ENCODE measurements at places on chromosomes 16 and 17.
A peak's percentile ranks its signal among the peaks of the same experiment; 100 is the strongest.

- DNase-seq, result no peak
Measured at GRCh38 chr17:74978240-74978639, 5.7 kb upstream of the HID1 start.

DNA sequence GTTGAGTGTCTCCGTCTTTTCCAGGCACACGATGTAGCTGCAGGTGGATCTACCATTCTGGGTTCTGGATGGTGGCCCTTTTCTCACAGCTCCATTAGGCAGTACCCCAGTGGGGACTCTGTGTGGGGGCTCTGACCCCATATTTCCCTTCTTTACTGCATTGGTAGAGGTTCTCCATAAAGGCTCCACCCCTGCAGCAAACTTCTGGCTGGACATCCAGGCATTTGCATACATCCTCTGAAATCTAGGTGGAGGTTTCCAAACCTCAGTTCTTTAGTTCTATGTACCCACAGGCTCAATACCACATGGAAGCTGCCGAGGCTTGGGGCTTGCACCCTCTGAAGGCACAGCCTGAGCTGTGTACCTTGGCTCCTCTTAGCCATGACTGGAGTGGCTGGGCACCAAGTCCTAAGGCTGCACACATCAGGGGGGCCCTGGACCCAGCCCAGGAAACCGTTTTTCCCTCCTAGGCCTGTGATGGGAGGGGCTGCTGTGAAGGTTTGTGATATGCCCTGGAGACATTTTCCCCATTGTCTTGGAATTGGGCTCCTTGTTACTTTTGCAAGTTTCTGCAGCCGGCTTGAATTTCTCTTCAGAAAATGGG lies 14.0 kb downstream of the ABCC1 start:
- DNase-seq, result no peak

- DNase-seq, result no peak
Measured at GRCh38 chr17:46789610-46790009, 28.9 kb downstream of the WNT3 start.

GRCh38 chr17:37737971-37738370 lies 6.9 kb downstream of the HNF1B start:
- DNase-seq, result no peak

GRCh38 chr17:34542700-34543336 lies 36.6 kb upstream of the TMEM132E start:
- DNase-seq, result peak; percentile 75

- DNase-seq, result peak; percentile 76
Measured at GRCh38 chr17:79840269-79840988, 1.2 kb upstream of the CBX4 start.

- DNase-seq, result no peak
Measured at GRCh38 chr16:3874794-3875692, 5.5 kb downstream of the CREBBP start.

DNA sequence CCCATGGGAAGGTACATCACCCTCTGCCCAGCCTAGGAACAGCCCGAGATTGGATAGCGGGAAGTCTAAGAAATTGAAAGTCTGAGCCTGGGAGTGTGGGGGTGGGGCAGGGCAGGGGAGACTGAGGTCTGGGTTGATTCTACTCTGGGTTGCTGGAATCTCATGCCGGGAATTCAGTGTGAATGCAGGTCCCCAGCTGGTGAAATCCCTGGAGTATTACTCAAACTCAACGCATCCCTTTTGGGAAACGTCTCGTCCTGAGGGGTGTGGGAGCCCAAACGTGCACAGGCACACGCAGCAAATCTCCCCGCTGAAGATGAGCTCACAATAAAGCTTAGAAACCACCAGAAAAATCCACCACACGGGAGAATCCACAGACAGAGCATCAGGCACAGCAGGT lies 55.4 kb downstream of the SOCS1 start:
- DNase-seq, result no peak

GRCh38 chr17:15926039-15926740 lies 18.7 kb upstream of the ADORA2B start:
- DNase-seq, result no peak

DNA sequence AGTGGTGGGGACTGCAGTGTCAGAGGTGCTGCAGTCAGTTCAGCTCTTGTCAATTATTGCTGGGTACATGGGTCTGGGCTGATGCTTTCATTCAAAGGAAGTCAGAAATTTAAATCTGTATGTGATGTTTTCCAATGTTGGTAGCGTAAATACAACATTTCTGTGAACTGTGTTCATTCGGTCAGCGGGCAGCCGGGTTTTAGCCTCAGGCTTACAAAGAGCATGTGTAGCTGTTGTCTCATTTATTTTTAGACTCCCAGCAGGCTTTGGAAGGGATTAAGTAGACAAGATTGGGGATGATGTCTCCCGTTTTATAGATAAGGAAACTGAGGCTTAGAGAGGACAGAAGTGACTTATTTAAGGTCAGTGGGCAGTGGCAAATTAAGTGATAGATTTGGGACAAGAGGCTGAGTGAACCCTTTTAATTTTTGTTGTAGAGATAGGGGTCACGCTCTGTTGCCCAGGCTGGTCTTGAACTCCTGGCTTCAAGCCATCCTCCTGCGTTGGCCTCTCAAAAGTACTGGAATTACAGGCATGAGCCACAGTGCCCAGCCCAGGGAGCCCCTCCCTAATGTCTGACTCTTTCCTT lies 8.1 kb downstream of the AQP8 start:
- DNase-seq, result no peak

- peak; percentile 71 for DNase-seq
Measured at GRCh38 chr17:50425682-50426471, at the start of gene ACSF2. ACSF2 (plus strand) TSS chr17:50426218; CDS start chr17:50426262, 44 bp downstream.

DNA sequence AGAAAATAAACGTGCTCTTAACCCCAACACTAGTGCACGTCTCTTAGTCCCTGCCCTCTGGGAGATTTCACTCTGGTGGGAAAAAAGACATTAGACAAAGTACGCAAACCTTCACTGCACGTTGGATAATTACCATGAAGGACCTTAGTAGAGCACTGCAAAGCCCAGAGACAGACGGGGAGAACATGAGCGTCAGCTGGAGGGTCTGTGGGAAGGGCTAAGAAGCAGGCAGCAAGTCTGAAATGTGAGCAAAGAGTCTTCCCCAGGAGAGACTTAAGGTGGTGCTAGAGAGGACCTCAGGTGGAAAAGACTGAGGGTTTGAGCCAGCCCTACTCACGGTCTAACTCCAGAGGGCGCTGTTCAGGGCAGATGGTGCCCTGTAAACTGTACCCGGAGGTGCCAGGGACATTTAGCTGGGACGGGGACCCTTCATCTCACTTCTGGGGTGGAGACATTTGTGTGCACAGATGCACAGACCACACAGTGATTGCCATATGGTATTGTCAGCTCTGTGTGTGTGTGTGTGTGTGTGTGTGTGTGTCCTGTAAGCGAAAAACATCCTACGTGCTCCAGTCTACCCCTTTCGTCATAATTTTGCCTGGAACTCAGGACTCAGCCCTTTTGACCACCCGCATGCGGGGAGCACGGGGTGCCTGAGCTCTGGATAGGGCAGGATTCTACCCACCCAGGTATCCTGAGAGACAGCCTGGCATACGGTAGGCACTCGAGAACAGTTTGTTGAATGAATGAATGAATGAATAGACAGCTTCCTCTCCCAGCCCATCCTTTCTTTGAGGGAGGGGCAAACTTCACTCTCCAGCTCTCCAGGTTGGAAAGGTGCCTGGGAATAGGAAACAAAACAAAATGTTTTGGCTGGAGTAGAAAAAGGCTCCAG lies 10.1 kb upstream of the STAC2 start:
- peak; percentile 71 for DNase-seq

DNA sequence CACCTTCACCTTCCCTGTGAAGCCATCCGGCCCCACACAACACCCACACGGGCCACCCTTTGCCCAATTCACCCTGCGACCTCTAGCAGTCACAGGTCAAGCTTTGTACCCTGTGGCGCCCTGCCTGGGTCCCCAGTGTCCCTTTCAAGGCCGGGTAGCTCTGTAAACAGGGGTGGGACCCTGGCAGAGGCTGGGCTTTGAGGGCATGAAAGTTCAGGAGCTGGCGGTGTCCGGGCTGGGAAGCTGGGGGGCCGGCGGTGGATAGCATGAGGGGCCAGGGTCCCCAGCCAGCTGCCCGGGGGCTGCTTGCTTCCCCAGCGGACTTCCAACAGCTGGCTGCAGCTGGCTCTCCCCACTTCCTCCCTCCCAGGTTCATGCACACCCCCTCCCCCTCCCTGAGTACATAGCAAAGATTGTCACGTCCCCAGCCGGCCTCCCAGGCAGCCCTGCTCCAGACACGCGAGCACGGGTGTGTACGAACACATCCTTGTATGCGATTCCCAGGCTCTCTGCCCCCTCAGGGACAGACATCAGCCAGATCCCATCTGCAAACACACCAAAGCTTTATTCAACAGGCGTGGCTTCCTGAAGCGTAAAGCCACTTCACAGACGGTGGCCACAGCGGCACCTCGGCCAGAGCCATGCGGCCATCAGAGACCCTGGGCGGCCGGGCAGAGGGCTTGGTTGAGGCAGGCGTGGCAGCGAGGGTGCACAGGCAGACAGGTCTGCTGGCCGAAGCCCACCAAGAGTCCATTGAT lies 8.2 kb downstream of the NTHL1 start:
- DNase-seq, result no peak

DNA sequence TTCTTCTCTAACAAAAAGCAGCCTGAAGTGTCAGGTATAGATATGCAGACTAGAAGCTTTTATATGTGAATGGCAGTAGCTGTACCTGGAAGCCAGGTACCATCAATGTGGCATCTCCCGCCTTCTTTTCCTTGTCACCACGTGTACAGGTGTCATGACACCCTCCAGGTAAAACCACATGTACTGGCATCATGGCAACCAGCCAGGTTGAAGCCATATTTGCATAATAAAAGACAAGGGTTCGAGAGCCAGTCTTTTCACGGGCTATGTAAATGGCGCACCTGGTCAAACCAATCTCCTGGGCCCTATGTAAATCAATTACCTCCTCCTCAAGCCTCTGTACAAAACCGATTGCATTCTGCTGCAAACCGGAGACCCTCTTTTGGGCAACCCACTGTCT lies 541.3 kb downstream of the CDH11 start:
- no peak for DNase-seq

DNA sequence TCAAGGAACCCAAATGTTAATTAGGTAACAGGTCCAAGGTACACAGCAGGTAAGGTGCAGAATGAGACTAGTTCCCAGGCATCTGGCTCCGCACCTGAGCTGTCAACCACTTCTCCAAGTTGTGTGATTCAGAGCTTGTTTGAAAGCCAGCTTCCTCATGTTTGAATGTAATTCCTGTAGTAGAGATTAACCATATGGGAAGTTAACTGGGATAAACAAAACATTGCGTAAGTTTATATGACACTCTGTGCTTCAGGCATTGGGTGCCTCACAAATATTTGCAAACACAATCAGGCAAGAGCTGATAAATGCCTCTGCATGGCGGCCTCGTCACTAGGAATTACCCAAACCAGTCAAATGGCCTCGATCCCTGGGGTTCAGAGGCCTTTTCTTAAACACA lies 27.9 kb upstream of the CPHXL start:
- no peak for DNase-seq

DNA sequence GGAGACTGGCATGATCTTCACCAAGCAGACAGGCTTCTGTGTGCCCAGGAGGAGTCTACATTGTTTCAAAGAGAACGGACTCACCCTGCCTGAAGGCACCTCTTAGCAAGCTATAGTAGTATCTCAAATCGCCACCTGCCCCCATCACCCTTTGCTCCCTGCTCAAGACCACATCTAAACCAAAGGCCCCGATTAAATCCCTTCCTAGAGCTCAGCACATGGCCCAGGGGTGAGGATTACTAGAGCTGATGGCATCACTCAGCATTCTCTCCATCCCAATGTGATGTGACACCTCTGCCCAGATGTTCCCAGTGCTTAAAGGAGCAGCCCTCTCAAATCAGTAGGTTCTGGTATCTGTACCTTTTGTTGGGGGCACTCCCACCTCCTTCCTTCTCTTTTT lies 8.0 kb upstream of the CDC42EP4 start:
- no peak for DNase-seq

GRCh38 chr17:3657874-3658783 lies 10.2 kb downstream of the TAX1BP3 start:
- no peak for DNase-seq

DNA sequence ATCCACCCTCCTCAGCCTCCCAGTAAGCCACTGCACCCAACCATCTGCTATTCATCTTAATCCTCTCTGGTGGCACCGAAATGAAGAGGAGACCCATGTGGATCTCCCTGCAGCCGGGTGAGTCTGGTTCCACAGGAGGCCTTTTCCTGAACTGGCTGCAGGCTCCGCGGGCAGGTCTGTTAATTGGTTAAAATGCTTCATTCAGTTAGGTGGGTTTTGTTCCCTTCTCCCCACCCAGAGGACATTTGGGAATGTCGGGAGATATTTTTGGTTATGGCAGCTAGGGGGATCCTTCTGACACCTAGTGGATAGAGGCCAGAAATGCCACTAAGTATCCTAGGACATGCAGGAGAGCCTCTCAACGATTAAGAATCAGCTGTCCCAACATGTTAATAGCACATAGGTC lies 16.7 kb downstream of the C16orf54 start:
- peak; percentile 39 for DNase-seq

DNA sequence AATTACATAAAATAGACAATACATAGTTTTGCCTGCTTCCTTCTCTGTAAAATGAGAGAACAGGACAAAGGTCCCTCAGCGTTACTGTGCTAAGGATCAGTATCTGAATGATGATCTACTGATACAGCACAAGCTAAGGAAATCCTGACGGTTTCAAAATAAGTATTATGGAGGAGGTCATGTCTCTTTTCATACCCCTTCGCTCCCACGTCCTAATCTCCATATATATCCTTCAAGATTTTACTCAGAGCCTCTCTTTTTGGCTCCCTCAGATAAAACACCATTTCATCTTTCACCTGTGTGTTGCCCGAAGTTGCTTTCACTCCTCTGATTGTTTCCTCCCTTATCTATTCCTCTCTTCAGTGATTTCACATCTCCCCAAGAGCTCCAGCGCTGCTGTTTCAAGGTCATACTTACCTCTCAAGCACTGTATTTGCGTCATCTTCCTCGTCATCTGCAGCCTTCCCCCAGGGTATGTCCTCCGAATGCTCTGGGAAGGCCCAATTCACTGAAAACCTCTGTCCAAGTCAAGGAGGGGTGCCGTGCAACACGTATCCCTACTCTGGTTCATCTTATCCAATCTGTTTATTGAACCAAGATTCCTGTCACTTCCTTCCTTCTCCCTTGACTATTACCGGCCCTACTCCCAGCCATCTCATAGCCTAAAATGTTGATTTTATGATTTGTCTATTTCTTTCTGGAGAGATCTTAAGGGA lies 1.2 kb upstream of the BLTP2 start:
- DNase-seq, result no peak

- peak; percentile 81 for DNase-seq
Measured at GRCh38 chr17:7220593-7221277, 997 bp downstream of the ACADVL start.

- no peak for DNase-seq
Measured at GRCh38 chr17:73347351-73347750, 35.5 kb upstream of the CDC42EP4 start.

- DNase-seq, result peak; percentile 54
Measured at GRCh38 chr17:6473128-6473767, 29.0 kb downstream of the PIMREG start.

- no peak for DNase-seq
Measured at GRCh38 chr17:66805567-66805966, 29.4 kb upstream of the CACNG5 start.

GRCh38 chr16:81654346-81654745 lies 124.7 kb upstream of the PLCG2 start:
- no peak for DNase-seq

GRCh38 chr16:10339777-10340732 lies 45.8 kb upstream of the ATF7IP2 start:
- peak; percentile 46 for DNase-seq
